Activated CD8-positive, alpha-beta memory T cell treated with anti-CD3 and anti-CD28 coated beads for 48 hours (primary cell): ENCODE measurements at places on chromosomes 5 and 9.

- no peak for DNase-seq
Measured at GRCh38 chr9:126658956-126659555, 45.3 kb downstream of the LMX1B start.

- no peak for DNase-seq
Measured at GRCh38 chr9:97078362-97078761, 39.4 kb upstream of the CTSV start.

DNA sequence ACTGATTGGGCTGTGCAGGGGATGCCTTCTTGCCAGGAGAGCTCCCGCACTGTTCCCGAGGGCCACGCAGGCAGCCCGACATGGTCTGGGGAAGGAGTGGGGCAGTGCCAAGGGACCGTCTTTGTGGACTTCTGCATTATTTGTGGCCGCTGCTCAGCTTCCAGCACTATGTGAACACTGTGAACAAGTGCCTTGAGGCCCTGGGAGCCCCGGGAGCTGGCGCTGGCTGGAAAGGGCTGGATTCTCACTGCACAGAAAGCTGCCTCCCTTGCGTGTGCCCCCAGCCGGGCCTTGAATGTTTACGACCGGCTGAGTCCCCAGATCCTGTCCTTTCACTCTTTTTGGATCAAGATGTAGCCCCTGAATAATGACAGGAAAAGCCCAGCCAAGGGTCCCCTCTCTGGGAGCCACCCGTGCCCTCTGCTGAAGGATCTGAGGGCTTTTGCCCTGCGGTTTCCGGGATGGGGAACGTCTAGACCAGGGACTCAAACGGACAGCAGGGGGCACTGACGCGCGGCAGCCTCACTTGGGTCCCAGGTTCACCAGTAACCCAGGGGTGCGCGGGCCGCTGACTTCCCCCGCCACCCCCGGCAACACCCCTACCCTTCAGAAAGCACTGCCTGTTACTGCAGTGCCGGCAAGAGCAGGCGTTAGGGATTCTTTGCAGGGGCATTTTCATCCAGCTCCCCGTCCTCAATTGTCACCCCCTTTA, 98.9 kb upstream of the FCN2 start:
- DNase-seq, result no peak

GRCh38 chr5:1834022-1834551, 32.9 kb downstream of the NDUFS6 start:
- DNase-seq, result no peak

DNA sequence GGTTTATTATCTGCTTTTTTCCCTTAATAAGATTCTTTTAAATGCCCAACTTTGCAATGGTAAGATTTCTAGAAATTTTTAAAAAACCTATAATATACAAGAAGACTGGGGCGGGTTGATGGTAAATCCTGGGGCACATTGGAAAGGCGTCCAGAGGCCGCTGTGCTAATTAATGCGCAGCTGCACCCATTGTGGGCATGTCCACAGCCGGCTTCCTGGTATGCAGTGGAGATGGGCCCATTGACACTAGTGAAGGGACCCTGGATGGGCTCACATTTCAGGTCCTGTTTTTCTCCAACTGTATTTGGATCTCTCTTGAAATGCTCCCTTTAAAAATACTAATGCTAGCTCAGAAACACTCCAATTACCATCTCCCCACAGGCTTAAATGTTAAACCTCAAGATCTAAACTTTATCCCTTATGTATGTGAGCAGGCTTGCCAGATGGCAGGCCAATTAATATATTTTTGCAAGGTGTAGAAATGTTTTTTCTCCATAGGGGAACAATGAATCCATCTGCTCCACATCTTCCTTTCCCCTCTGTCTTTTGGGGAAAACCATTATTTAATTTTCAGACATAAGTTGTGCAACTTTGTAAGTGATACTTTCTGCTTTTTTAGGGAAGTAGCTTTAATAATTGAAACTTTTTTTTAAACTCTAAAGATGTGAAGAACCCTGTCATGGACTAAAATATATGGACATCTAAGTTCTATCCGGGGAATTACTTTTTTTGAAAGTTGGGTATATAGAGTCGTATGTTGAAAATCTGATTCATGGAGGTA, 177.3 kb downstream of the CD180 start:
- no peak for DNase-seq

DNA sequence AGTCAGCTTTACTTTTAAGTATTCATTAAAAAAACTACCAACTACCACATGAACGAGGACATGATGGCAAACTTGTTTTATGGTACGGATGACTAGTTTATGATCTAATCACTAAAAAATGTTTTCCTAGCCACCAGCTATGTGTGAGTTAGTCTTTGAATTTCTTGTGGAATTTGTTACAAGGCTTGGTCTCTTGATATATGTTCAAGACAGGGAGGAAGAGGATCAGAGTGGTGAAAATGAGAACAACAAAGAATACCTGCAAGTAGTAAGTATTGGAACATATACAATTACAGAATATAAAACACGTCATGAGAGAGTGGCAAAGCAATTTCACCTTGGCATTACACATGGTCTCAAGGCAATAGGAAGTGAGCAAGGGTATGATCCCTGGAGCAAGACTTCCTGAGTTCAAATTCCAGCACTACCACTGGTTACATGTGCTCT, 548.6 kb upstream of the TLE4 start:
- DNase-seq, result no peak

DNA sequence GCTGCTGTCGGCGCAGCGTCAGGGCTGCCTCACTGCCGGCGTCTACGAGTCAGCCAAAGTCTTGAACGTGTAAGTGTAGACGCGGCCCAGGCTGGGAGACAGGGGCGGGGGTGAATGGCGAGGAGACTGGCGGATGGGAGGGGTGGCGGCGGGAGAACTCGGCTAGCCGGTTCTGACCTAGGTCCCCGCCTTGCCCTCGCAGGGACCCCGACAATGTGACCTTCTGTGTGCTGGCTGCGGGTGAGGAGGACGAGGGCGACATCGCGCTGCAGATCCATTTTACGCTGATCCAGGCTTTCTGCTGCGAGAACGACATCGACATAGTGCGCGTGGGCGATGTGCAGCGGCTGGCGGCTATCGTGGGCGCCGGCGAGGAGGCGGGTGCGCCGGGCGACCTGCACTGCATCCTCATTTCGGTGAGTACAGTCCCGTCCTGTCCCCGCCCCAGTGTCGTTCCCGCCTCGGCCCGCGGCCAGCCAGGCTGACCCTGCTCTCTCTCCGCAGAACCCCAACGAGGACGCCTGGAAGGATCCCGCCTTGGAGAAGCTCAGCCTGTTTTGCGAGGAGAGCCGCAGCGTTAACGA, 745 bp downstream of the GADD45G start:
- peak; percentile 37 for DNase-seq

GRCh38 chr5:18113721-18114120, 479.5 kb downstream of the TAF11L14 start:
- DNase-seq, result no peak

GRCh38 chr5:31976169-31976568, 197.9 kb downstream of the GOLPH3 start:
- DNase-seq, result no peak

DNA sequence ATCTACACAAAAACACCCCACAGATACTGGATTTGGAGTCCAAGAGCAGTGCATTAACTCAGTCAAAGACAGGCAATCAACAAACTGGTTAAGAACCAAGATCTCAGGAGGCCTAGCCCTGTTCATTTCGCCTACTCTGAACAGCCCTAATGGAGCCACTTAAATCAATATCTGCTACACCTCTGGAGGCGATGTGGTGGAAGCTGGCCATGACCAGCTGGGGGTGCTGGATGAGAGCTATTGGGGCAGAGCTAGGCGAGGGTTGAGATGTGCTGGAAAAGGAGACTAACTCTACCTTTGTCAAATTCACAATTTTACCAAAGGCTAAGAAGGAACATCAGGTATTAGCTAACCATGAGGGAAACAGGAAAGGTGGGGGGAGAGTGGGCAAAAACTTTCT, 23.3 kb upstream of the ARSB start:
- DNase-seq, result no peak

DNA sequence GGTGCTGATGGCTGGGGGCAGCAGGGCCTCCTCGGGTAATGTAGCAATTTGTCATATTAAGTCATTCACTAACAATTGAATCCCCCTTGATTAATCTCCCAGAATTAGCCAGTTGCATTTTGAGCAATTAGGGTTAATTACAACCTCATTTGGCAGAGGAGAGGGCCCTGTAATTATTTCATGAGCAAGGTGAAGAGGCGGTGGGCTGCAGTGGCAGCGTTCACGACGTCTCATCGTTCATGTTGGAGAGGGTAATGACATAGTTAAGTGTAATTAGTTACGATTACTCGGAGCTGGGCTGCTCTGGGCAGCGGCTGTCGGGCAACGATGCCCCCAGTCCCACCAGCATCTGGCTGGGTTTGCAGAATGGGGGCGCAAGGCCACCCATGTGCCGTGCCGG, 46.0 kb downstream of the NEK6 start:
- DNase-seq, result no peak

GRCh38 chr5:38925154-38925925, 79.5 kb downstream of the OSMR start:
- DNase-seq, result no peak

DNA sequence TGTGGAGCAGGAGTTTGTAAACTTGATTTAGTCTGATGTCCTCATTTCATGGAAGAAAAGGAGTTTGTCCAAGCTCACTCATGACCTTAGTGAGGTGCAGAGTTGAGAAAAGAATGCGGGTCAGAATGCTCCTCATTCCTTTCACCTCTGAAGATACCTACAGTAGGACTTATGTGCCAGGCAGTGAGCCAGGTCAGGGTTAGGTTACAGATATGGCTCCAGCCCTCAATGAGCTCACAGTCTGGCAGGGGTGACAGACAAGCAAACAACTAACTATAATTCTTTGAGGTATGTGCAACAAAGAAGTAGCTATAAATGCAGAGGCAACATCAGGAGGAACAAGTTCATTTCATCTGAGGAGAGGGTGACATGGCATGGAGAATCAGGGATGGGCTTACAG, 102.5 kb downstream of the SPATA31D1 start:
- DNase-seq, result no peak

- no peak for DNase-seq
Measured at GRCh38 chr5:154465169-154465568, 12.9 kb downstream of the HAND1 start.

DNA sequence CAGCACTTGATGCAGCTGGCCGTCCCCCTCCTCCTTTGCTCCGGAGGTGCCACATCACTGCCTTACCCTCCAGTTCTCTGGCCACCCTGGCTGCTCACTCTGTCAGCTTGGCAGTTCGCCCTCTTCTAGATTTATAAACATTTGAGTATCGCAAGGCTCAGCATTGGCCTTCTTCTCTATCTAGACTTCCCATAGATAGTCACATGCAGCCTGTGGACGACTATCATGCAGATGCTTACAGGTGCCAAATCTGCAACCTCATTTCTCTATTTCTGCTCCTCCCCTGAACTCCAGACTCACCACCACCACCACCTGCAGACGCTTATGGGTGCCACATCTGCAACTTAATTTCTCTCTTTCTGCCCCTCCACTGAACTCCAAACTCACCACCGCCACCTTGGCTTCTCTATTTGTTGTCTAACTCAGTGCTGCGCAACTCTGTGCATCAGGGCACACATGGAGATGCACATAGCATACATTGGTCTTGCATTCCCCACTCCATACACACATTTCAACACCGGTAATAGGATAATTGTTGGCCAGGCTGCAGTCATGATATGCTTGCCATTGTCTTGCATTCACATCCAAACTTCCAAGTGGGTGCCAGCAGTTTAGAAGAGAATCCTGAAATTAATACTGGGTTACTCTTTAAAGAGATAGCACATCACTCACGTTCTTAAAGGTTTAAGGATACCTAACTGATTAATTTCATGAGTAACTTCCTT, 1.9 kb upstream of the DAP start:
- DNase-seq, result no peak

DNA sequence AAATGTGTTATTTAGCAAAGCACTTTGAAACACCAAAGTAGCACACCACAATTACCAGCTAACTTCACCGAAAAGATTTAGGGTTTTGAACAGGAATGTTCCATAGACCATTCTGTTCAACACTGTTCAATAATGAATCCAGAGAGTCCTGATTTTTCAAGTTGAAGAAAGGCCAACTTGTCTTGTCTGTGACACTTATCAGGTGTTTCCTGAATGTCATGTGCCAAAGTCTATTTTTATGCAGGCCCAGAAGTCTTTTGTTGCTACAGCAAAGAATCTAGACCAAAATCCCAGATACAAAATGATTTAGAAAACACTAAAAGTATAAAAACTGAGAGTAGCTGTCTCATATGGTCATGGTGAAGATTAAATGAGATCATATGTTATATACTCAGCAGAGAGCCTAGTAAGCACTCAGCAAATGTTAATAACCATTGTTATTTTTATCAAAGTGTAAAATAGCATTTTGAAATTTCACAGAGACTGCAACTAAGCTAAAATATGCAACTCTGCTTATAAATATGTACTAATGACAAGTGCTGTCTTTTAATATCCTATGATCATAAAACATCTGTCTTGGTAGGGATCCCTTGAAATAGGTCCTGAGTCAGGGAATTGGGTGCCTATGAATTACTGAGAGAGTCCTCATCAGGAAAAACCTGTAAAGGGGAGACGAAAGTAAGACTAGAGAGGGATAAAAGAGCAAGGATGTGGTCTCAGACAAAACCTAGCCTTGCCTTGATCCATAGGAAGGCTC, 122.4 kb upstream of the SLC12A2 start:
- DNase-seq, result no peak

DNA sequence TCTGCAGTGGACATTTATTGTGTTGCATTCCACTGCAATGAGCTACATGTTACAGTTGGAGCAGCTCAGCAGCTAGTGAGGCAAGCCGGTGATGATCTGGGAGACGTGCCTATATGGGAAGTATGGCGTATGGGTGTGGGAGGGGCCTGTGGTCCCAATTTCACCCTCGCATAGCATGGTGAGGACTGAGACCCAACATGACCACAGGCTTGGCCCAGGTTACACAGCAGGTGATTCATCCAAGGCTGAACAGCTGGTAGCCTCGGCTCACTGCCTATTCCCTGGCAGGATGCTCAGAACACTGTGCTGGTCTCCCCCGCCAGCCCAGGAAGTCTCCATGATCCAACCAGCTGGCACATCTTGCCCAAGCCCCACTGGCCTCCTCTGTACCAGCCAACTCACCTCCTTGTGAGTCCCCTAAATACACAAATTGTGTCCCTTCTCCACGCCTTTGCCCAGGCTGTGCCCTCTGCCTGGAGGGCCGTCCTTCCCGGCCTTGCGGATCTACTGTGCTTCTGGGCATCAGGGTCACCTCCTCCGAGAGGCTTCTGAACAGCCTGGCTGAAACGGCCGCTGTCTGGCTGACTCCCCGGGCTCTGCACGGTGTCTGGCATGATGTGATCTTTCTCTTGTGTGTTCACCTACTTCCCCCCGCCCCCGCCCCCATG, 81.4 kb downstream of the NSUN2 start:
- no peak for DNase-seq
